Right renal cortex interstitium (tissue), 3 donors: ENCODE measurements at places on chromosomes 3 and 15. TPM values are rescaled to one million over a fixed set of nuclear protein-coding genes. Genes with fewer than 3 reads are reported as not detected.

The RARB gene
- 58.1 TPM for polyA plus RNA-seq

The CLDN16 gene
- polyA plus RNA-seq: 49.3 TPM

The LIPH gene
- polyA plus RNA-seq: 1.8 TPM

The VPS13C gene
- 38.5 TPM for polyA plus RNA-seq

- no peak for DNase-seq
Observed at GRCh38 chr3:64303401-64303800, 78.1 kb upstream of the PRICKLE2 start.

GRCh38 chr15:51170882-51171633 is 76.4 kb upstream of the TNFAIP8L3 start:
- DNase-seq: no peak

DNA sequence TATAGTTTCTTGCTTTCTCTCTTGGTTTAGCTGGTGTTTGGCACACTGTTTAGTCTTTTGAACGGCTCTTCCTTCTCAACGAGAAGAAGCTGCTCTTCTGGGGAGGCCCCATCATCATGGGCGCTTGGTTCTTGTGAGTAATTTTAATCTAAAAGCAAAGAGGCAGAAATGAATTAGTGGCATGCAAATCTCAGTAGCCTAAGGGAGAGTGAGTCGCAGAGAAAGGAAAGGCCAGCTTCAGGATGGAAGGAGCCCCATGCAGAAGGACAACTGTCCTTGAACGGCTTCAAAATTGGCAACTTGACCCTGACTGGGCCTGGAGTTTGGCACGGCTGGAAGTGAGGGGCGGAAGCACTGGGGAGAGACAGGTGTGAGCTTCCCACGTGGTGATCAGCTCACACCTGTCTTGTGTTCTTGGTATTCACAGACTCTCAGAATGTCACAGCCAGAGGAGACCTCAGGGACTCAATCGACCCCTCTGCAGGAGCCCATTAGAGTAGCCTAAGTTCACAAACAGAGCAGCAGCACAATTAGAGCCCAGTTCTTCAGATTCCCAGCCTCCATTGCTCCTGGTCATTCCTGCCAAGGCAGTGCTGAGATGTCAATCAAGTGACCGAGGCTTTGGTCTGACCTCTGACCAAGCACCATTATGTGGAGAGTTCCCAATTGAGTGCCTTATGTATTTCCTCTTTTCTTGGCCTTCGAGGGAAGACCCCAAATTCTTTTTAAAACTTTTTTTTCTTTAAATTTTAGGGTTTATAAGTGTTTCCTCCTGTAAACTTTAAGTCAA is 41.3 kb upstream of the ETV5 start:
- DNase-seq: no peak

DNA sequence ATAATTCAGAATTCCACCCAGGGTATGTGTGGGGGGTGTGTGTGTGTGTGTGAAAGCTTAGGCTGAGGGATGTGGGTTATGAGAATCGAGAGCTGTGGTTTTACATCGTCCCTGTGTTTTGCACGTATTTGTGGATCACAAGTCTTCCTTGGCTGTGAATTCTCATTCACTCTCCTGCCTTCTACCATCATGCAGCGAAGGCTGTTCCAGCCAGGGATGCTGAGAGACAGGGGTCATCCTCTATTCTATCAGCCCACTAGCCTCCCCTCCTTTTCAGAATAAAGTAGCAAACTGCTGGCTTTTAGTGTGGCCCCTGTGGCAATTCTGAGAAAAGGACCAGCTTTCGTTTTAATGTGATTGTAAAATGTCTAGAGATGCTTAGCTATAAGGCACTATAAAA is 460.6 kb upstream of the NR2F2 start:
- DNase-seq: no peak

DNA sequence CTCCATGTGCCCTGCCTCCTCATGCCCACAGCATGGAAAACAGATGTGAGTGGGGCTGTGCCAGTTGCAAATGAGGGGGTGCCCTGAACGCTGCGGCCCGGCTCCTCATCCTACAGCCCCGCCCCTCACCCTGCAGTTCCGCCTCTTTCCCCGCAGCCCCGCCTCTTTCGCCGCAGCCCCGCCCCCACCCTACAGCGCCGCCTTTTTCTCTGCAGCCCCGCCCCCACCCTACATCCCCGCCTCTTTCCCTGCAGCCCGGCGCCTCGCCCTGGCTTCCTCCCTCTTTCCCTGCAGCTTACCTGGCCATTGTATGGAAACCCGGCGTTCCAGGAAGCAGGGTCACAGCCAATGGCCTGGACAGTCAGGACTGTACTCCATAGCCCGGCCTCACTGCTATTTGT is 284.9 kb downstream of the TLE3 start:
- no peak for DNase-seq

DNA sequence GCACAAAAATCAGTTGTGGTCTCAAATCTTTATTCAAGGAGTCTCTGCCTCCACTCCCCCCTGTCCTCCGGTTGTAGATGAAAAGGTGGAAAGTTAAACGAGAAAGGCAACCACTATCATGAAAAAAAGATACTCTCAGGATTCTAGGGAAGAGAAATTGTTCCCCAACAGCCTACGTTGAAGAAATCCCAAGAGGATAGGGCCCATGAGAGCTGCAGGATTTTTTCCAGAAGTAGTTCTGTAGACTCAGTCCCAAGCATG is 14.3 kb downstream of the ZIC1 start:
- no peak for DNase-seq

- no peak for DNase-seq
Observed at GRCh38 chr3:61450866-61451265, 110.5 kb upstream of the PTPRG start.

- no peak for DNase-seq
Observed at GRCh38 chr3:57559526-57559925, 3.5 kb downstream of the PDE12 start.
